Suprapubic skin (tissue), 4 donors: ENCODE measurements at places on chromosomes 3 and 15. TPM values are rescaled to one million over a fixed set of nuclear protein-coding genes. Genes with fewer than 3 reads are reported as not detected.

EXD1 gene
- not detected for total RNA-seq

CYP11A1 gene
- total RNA-seq, result 0.53 TPM

ERICH6 gene
- not detected for total RNA-seq

LRRC31 gene
- total RNA-seq, result 0.32 TPM

GRK7 gene
- total RNA-seq, result 1.2 TPM

SLC22A14 gene
- total RNA-seq, result 0.64 TPM

DNAH1 gene
- 3.4 TPM for total RNA-seq

FANCD2OS gene
- total RNA-seq, result not detected

CALML4 gene
- 4.7 TPM for total RNA-seq

ZCWPW2 gene
- total RNA-seq, result 0.52 TPM

TERC gene
- 45.8 TPM for total RNA-seq

THRB gene
- total RNA-seq, result 24.6 TPM

NRROS gene
- 4.5 TPM for total RNA-seq

TMEM212 gene
- not detected for total RNA-seq

PCYT1A gene
- 189 TPM for total RNA-seq

CNTN3 gene
- 0.57 TPM for total RNA-seq
